ENCODE measurements at places on chromosomes 12 and 14. TPM values are rescaled to one million over a fixed set of nuclear protein-coding genes. Genes with fewer than 3 reads are reported as not detected.

DNA sequence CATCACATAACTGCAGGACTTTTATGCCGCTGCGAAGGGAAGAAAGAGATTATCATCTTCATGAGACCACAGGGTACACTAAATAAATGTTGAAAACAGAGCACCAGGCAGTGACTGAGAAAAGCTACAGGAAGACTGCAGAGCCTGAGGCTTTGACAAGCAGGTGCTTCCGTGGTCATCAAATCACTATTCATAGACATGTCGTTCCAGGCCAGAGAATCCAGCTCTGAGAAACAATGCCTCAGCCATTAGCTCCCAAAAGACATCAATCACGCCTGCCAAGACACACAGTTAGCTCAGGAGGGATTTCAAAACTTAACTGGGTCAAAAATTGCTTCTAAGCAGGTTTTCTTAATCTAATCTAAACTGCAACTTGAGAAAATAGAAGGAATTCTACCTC, 47.2 kb upstream of the GARIN6 start:
- no peak overlapping the region for H3K4me3 ChIP-seq
- H3K4me1 ChIP-seq, result no peaks in the 10 kb centered on the region

DNA sequence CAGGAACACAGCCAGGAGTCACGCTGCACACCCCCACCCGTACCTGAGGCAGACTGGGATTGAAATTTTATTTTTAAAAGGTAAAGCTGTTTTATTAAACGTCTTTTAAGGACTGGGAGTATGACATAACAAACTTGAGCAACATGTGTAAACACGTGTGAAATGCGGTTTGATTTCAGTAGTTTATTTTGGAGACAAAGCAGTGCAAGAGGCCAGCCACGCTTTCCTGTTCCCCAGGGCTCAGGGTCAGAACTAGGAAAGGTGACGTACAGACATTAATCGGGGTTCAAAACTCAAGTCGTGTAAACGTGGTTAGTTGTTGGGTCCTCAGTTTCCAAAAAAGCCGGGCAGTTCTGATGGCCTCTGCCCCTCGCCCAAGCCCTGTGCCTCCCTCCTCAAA, 16.7 kb downstream of the CHGA start:
- no peak overlapping the region for H3K4me3 ChIP-seq
- no peak for DNase-seq
- H3K27ac ChIP-seq, result no peak overlapping the region
- no peaks in the 10 kb centered on the region for H3K4me1 ChIP-seq
- H3K27me3 ChIP-seq, result no peaks in the 10 kb centered on the region

GRCh38 chr12:31967539-31967938, 8.3 kb downstream of the RESF1 start:
- no peaks in the 10 kb centered on the region for H3K27me3 ChIP-seq
- peaks cover 78% of the 10 kb centered on the region for H3K4me1 ChIP-seq
- peaks cover 79% of the 10 kb centered on the region for H3K36me3 ChIP-seq
- peak overlapping the region; percentile 83 for H3K4me3 ChIP-seq
- peak overlapping the region; percentile 97 for H3K27ac ChIP-seq

GRCh38 chr12:30755395-30755762, 628 bp upstream of the CAPRIN2 start:
- no peaks in the 10 kb centered on the region for H3K36me3 ChIP-seq
- H3K27me3 ChIP-seq, result no peaks in the 10 kb centered on the region
- peak overlapping the region; percentile 96 for H3K4me3 ChIP-seq

Gene TOMM20L
- not detected for total RNA-seq

- H3K4me3 ChIP-seq, result no peak overlapping the region
- no peak for DNase-seq
- H3K36me3 ChIP-seq, result no peaks in the 10 kb centered on the region
- H3K4me1 ChIP-seq, result no peaks in the 10 kb centered on the region
- no peak overlapping the region for H3K27ac ChIP-seq
Measured at GRCh38 chr14:81363746-81364378, 36.3 kb downstream of the STON2 start.

DNA sequence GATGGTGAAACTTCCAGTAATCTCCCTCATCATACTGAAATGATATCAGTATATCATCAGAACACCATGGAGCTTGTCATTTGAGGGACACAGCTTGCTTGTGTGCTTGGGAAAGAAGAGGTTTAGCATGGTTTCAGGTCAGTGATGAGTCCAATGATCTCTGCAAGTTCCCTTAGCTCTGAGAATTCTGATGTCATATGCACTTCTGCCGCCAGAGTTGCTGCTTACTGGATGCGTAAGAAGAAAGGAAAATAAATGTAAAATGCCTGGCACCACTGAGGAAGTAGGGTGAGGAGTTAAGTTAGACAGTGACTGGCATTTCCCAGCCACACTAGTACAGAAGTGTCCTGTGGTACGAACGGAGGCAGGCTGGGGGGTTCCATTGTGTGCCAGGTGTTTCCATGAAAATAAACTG, 22.6 kb downstream of the PRKCH start:
- peak overlapping the region; percentile 98 for H3K27ac ChIP-seq
- DNase-seq, result peak; percentile 71
- H3K4me1 ChIP-seq, result peaks cover 95% of the 10 kb centered on the region
- peak overlapping the region; percentile 80 for H3K4me3 ChIP-seq

DNA sequence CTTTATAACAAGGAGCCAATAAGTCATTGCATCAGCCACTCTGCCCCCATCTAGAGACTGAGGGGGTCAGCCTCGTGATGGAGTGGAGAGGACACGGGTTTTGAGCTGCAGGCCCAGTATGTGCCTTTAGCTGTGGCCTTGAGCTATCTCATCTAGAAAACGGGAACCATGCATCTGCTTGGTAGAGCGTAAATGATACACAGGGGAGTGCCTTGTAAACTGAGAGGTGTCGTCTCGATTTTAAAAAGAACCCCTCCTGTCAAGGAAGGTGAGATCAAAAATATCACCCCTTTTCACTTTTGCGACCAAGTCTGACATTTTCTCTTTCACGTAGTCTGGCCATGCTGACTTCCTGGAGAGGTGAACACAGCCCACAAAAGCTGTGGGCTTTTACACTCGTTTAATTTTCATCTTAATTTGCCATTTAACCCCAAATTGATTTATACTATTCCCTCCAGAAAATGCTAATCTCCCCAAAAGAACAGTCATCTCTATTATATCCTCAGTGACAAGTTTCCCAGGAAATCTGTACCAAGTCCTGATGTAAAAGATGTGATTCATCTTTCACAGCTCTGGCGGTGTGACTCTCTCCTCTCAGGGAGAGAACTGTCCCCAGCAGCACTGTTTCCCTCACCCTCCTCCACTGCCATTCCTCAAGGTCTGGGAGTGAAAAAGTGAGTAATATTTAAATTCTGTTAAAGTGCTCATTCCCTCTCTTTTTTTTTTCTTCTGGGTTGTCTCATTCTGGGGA, 30.6 kb downstream of the VCPKMT start:
- H3K4me3 ChIP-seq, result peak overlapping the region; percentile 56
- peaks cover 17% of the 10 kb centered on the region for H3K36me3 ChIP-seq
- H3K27ac ChIP-seq, result peak overlapping the region; percentile 98
- H3K4me1 ChIP-seq, result peaks cover 94% of the 10 kb centered on the region
- DNase-seq, result peak; percentile 62

DNA sequence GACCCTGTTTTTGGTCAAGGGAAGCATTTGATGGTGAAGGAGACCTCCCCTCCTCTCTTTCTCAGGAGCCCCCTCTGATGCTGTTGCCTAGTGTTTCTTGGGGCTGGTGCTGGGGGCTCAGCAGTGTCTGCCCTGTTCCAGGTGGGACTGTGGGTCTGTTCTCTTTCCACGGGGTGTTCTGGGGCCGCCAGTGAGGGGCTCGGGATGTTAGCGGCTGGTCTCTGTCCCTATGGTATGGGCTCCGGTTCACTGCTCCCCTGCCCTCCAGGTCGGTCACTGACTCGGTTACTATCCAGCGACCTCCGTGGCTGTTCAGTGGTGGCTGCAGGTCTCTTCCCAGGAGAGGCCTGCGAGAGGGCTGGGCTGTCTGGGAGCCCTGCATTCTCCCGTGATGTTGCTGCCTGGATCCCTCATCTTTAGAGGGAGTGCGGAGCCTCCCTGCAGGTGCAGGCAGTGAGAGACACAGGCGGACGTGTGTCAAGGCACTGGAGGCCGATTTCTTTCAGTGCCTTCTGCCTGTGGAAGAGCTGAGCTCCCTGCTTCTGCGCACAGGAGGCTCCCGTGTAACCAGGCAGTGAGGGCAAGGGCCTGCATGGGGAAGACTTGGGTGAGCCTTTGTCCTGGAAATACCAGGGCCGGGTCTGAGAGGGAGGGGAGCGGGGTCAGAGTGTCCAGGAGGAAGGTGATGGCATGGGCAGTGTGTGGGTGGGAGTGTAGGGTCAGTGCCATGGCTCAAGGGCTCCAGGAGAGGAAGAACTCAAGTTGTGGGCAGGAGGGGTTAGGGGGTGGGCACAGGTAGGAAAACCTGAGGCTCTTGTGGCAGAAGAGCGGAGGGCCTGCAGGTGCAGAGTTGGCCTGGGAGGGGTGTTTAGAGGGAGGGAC, 362.6 kb downstream of the TMEM121 start:
- H3K27ac ChIP-seq, result no peak overlapping the region
- H3K36me3 ChIP-seq, result no peaks in the 10 kb centered on the region
- peaks cover 10% of the 10 kb centered on the region for H3K4me1 ChIP-seq
- H3K27me3 ChIP-seq, result peaks cover 3% of the 10 kb centered on the region

DNA sequence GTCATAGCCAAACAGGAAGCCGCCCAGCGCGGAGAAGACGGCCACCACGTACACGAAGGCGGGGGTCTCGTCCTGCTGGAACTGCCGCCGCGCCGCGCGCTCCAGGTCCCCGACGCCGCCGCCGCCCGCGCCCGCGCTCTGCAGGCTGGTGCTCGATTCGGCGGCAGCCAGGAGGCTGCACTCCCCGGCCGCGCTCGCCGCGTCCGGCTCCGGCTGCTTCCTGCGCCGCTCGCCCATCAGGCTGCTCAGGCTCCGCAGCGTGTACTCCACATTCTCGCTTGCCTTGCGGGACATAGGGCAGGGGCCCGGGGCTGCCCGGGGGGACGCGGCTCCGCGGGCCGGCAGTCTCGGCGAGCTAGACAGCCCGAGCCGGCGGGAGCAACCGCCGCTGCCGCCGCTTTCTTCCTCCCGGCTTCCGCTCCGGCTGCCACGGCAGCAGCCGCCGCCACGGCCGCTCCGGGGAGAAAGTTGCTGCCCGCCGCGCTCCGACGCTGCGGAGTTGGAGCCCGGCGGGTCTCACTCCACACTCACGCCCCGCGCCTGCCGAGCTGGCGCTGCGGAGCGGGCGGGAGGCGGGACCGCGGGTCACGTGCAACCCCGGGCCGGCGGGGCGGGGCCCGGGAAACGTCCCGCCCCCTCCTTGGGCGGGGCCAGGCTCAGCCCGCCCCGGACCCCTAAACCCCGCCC, at the start of gene SLC2A13:
SLC2A13 (minus strand) TSS at position 567 of the 687 bp plus-strand sequence; CDS start at position 294, 273 bp downstream.
- peaks cover 40% of the 10 kb centered on the region for H3K4me1 ChIP-seq
- peaks cover 2% of the 10 kb centered on the region for H3K36me3 ChIP-seq
- peak within 1 kb of the TSS; percentile 80 for H3K4me3 ChIP-seq
- H3K27me3 ChIP-seq, result peaks cover 6% of the 10 kb centered on the region
- DNase-seq, result peak; percentile 73
- H3K27ac ChIP-seq, result no peak within 1 kb of the TSS

Gene RND1
- 3.2 TPM for total RNA-seq

GRCh38 chr14:103288076-103288766, 45.8 kb upstream of the EIF5 start:
- no peak overlapping the region for H3K27ac ChIP-seq
- peaks cover 19% of the 10 kb centered on the region for H3K27me3 ChIP-seq
- no peak overlapping the region for H3K4me3 ChIP-seq
- H3K36me3 ChIP-seq, result no peaks in the 10 kb centered on the region
- no peak for DNase-seq
- H3K4me1 ChIP-seq, result no peaks in the 10 kb centered on the region

Gene DPPA3
- not detected for total RNA-seq

GRCh38 chr12:113537046-113537750, 65.5 kb upstream of the LHX5 start:
- peaks cover 5% of the 10 kb centered on the region for H3K27me3 ChIP-seq
- no peaks in the 10 kb centered on the region for H3K4me1 ChIP-seq
- H3K4me3 ChIP-seq, result no peak overlapping the region
- DNase-seq, result no peak
- no peak overlapping the region for H3K27ac ChIP-seq

DNA sequence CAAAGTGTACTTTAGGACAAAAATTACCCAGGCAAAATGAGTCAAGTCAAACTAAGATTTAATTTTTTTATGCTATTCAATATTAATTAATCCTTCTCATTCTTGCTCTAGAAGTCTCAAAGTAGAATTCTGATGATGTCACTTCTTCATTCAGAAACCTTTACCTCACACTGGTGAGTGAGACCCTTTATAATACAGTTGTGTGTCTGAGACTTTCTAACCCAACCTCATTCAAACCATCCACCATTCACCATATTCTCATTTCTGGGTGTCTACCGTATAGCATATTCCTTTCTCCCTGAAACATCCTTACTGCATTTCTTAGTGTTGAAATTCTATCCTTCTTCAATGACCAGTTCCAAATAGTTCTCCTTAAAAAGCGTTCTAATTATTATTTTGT, 40.8 kb upstream of the CFL2 start:
- no peak overlapping the region for H3K27ac ChIP-seq
- no peaks in the 10 kb centered on the region for H3K27me3 ChIP-seq
- peaks cover 31% of the 10 kb centered on the region for H3K36me3 ChIP-seq
- no peak overlapping the region for H3K4me3 ChIP-seq
- no peak for DNase-seq

Gene FOXM1
- 64.8 TPM for total RNA-seq

- peaks cover 21% of the 10 kb centered on the region for H3K36me3 ChIP-seq
- H3K27ac ChIP-seq, result peak within 1 kb of the TSS; percentile 100
- peaks cover 62% of the 10 kb centered on the region for H3K4me1 ChIP-seq
- no peaks in the 10 kb centered on the region for H3K27me3 ChIP-seq
Measured at GRCh38 chr12:108633534-108634248, at the start of gene SELPLG. Gene SELPLG, minus strand, starts transcription at chr12:108633894. Its CDS starts 9,587 bp downstream, at chr12:108624307.

GRCh38 chr14:53668897-53669296, 287.7 kb downstream of the BMP4 start:
- no peak overlapping the region for H3K27ac ChIP-seq
- H3K36me3 ChIP-seq, result no peaks in the 10 kb centered on the region
- DNase-seq, result no peak
- no peak overlapping the region for H3K4me3 ChIP-seq
- H3K27me3 ChIP-seq, result no peaks in the 10 kb centered on the region
- no peaks in the 10 kb centered on the region for H3K4me1 ChIP-seq

GRCh38 chr12:57451233-57451778, 3.8 kb upstream of the INHBE start:
- H3K4me3 ChIP-seq, result no peak overlapping the region
- H3K27ac ChIP-seq, result peak overlapping the region; percentile 2
- peaks cover 22% of the 10 kb centered on the region for H3K4me1 ChIP-seq
- no peaks in the 10 kb centered on the region for H3K36me3 ChIP-seq
- DNase-seq, result no peak
- H3K27me3 ChIP-seq, result no peaks in the 10 kb centered on the region

Gene SERPINA9
- not detected for total RNA-seq

Data from activated CD8-positive, alpha-beta T cell treated with anti-CD3 and anti-CD28 coated beads for 36 hours (primary cell).